Posterior cingulate gyrus (tissue), 11 donors: ENCODE measurements at places on chromosomes 4 and X.

GRCh38 chr4:67198727-67199126 is 346.6 kb downstream of the CENPC start:
- DNase-seq: no peak

DNA sequence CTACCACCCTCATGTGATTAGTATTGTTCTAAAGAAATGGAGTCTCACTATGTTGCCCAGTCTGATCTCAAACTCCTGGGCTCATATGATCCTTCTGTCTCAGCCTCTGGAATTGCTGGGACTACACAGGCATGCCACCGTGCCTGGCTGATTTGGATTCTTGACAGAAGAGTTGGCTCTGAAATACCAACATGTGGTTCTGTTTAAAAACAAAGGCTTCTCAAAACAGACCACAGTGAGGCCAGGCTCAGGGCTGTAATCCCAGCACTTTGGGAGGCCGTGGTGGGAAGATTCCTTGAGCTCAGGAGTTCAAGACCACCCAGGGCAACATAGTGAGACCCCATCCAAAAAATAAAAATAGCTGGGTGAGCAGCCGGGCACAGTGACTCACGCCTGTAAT is 126.7 kb downstream of the DHRSX start:
- no peak for DNase-seq

DNA sequence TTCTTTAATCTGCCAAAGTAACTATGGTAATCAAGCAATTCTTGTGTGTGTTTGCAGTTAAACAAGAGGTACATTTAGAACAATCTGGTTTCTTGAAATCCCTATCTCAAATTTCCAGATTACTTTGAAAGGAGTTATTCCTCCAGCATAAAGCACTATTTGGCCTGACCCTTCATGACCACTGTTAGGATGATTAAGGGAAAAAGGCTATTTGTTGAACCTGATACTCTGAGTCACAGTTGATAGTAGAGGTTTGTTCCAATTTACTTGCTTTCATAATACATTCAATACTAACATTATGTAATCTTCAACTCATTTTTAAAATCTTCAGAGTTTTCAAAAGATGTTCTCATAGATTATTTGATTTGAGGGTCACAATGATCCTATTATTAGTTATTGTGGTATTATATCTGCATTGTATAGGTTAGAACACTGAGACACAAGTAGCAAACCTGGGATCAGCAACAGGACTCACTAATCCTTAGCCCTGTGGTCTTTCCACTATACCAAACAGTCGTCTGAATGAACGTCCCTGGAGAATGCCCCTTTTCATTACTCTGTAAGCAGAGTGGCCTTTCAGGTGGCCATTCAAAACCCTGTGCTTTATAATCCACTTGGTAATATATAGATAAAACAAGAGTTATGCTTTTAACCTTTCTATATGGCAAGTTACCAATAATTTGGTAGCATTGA is 8.1 kb upstream of the NDST4 start:
- DNase-seq: no peak

DNA sequence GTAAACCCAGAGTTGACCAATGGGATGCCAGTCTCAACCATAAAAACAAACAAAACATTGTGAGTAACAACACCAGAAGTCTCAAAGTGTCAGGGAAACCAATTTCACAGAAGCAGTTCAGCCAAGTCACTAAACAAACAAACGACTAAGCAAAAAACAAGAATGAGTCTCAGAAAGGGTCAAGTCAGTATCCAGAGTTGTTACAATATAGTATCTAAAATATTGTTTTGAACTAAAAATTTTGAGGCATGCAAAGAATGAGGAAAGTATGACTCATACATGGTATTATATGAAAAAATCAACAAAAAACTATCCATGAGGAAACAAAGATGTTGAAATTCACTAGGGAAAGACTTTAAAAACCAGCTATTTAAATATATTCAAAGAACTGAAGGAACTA is 70.6 kb downstream of the AR start:
- DNase-seq: no peak

DNA sequence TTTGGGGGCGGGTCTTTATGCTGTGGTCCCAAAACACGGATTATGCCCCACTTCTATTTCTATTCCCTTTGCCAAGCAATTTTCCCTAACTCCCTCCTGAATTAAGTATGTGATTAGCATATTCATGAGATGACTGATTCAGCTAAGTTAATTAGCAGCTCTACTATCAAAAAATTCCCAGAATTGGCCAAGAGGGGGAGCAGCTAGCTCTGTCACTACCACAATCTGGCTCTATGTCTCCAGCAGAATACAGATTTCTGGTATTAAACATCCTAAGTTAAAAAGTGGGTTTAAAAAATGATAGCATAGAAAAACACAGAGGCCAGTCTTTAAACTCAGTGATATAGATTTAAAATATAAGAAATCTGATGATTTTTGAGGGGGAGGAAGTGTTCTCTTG is 80.3 kb downstream of the GPC4 start:
- no peak for DNase-seq

- no peak for DNase-seq
Measured at GRCh38 chr4:136935871-136936270, 596.4 kb downstream of the PCDH18 start.

DNA sequence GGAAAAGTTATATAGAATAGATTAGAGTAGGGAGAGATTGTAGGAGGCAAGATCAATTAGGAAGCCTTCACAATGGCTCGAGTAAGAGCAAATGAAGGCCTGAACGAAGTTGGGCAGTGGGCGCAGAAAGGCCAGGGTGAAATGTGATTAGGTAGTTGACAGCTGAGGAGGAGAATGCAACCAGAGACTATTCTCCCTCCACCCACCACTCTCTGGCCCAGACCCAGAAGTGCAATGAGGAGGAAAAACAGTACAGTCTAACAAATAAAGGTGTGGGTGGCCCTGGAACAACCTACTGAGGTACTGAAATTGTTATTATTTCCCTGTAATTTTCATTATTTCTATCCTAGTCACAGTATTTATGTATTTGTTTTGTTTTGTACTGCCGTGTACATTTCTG is 176.7 kb downstream of the SLC39A8 start:
- DNase-seq: no peak

DNA sequence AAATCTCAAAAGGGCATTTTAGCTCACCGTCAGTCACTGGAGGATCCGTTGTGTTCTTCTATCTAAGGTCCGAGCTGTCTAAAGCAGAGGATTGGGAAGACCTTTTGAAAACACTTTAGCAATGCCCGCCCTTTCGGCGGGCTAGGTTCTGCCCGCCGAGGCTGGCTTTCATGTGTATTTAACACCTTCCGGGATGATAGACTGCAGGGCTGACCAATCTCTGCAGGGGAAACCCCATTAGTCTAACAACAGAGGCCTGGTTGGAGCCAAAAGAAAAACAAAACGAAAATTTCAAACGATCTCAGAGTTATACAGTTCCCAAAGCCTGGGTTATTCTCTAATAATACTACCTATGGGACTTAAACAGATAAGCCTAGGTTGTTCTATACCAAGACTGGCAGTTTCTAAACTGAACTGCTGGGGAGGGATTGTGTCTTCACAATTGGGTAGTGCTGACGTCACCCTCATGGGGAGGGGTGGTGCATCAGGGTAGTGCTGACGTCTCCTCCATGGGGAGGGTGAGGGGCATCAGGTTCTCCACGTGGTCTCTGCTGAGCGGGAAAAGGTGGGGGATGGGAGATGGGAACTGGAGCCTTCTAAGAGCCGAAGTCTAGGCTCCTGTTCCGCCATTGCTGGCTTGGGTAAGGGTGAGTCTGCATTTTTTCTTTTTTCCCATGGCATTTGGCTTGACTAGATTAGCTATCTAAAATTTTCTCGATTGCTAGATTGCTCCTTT is 14.8 kb upstream of the CUL4B start:
- no peak for DNase-seq

GRCh38 chr4:120704538-120704937 is 218.0 kb downstream of the PRDM5 start:
- no peak for DNase-seq

DNA sequence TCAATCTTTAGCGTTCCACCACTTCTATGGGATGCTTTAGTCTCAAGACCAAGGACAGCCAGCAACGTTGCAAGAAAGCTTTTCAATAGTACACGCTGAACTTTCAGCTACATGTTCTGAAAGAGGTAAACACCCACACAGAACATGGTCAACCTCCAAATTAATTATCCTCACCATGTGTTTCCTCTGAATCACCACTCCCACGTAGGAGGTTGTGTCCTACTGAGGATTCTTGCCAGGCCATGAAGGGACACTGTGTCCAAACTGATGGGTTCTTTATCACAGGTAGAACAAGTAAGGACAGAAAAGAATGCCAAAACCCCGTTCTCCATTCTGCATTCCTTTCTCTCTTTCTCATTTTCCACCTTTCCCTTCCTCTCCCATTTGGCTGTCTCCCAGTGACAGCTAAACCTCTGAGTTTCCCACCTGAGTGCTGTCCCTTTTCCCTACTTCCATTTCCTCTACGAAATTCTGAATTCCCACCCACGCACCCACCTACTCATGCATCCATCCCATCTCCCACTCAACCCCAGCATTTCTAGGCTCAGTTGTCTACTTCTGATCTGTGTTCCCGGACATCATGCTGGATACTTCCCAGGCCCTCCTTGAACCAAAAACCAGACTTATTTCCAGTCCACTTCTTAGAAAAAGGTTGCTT is 29.0 kb upstream of the GPM6B start:
- DNase-seq: no peak

DNA sequence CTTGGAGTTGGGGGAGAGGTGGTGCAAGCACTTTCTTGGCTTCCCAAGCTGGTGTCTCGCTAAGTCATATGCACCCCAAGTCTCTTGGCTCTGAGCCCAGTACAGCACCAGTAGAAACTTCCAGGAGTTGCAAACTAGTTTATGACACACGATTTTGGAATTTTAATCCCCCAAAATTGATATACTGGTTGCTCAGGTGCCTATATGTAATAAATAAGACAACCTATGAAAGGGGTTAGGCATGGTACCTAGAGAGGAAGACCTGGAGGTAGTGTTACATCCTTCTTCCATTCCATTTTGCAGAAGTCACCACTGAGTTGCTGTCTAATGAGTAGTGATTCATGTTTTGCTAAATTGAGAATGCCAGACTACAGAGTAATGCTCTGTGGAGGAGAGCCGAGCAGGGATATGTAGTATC is 4.3 kb upstream of the SLC4A4 start:
- no peak for DNase-seq

- DNase-seq: no peak
Measured at GRCh38 chr4:186557486-186557885, 2.1 kb upstream of the MTNR1A start.

DNA sequence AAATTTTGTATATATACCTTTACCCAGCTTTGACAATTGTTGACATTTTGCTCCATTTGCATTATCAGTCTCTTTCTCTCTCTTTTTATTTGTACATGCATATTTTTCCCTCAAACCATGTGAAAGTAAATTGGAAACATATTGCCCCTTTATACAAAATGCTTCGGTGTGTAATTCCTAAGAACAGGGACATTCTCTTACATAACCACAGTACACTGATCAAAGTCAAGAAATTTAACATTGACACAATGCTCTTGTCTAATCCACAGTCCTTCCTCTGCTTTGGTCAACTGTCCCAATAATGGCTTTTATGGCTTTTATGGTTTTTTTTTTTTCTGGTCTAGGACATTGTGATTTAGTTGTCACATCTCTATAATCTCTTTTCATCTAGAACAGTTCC is 9.5 kb upstream of the SMS start:
- no peak for DNase-seq

GRCh38 chrX:148185631-148186030 is 204.5 kb downstream of the FMR1NB start:
- DNase-seq: no peak

DNA sequence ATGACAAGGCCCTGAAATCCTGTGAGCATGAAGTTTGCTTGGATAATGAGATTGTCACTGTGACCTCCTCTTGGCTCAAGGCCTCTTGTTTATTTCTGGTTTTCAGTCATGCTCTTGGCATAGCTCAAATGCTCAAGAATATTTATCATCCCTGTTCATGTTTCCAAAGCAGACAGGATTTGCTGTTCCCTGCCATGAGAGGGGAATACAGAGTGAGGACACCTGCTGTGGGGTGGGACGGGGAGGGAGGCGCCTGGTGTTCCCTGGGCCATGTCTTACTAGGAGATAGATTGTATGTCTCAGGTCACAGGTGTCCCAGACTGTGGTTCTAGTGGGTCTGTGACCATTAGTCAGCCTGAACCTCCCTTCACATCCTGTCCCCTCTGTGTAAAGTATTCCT is 34.9 kb upstream of the SH3RF1 start:
- no peak for DNase-seq

- DNase-seq: no peak
Measured at GRCh38 chrX:11535156-11535919, 130.4 kb downstream of the ARHGAP6 start.

- DNase-seq: no peak
Measured at GRCh38 chr4:34953145-34953799, 1291.0 kb downstream of the ARAP2 start.

DNA sequence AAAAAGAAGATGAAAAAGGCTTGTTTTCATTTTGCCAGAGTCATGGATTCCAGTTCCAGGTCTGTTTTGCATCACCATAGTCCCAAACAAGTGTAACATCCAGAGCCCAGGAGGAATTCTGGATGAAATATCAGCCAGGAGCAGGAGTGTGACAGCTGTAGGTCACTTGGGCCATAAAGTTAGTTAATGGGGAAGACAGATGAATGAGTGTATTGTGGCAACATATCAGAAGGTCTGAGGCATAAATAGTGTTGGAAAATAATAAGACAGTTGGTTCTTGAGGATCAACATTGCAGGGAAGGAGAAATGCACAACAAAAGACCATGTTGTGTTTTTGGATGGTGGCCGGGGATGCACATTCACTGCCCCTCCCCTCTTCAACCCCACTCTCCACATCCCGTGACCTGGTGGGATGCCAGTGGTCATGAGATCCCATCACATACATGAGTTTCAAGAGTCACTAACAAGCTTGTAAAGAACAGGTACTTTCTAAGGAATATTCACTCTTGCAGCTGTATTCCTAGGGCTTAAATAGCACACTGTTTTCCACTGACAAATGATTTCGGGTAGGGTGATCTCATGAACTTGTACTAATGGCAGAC is 83.1 kb upstream of the IGFBP7 start:
- DNase-seq: no peak

GRCh38 chrX:48782795-48783194 is 3.6 kb upstream of the GATA1 start:
- no peak for DNase-seq

DNA sequence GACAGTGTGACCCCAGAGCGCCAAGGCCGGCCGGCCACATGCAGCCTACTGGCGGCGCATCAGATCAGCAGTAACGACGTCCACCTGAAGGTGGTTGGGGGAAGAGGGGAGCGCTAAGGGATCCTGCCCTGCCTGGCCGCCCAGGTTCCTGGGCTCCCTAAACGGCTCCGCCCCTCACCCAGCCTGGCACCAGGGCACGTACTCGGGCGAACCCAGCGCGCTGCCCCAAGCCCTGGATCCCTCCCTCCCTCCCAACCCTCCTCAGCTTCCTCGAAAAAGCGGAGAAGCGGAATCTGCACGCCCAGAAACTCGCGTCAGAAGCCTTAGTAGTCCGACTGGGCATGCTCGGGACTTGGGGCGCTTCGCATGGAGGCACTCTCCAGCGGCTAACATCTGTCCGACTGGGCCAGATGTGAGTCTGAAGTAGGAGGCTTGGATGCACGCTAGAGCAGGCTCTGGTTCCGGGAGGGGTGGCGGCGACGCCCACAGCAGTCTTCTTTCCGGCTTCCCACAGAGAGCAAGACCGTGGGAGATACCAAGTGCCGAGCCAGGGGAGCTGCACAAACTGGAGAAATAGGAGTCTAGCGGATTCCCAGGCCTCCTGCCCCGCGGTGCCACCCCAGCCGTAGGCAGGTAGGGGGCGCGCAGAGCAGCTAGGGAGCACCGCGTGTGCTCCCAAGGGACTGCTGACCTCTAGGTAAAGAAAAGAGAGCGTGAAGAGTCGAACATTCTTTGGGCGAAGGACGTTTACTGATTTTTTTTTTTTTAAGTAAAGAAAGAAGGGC is 114.3 kb upstream of the TEX13C start:
- peak; percentile 91 for DNase-seq

- DNase-seq: no peak
Measured at GRCh38 chr4:1614854-1615595, 69.1 kb downstream of the FAM53A start.
